NCI-H187 treated with DMSO at 0.1 percent for 48 hours (cell line): ENCODE measurements at places on chromosomes 5 and 9.

GRCh38 chr5:154466671-154467070 lies 11.4 kb downstream of the HAND1 start:
- no peak for DNase-seq

- no peak for DNase-seq
These were observed 49.7 kb downstream of the OLFM1 start for GRCh38 chr9:135136991-135137832.

- no peak for DNase-seq
These were observed 74.5 kb upstream of the WWC1 start for GRCh38 chr5:168216989-168217388.

DNA sequence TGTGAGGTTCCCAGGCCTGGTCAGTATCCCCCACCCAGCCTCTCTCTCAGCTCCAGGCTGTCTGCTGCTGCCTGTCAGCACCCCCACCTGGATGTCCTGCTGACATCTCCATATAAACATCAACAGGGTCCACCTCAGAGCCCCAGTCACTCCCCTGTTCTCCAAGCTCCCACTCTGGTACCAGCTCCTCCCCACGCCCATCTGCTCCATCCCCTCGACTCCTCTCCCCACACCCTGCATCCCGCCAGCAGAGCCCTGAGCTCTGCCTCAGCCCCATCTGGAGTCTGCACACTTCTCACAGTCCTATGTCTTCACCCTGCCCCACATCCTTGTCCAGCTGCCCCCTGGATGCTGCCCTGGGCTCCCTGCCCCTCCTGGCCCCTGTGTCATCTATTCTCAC lies 67.7 kb upstream of the LRRTM2 start:
- no peak for DNase-seq

GRCh38 chr9:129677456-129677855 lies 12.0 kb downstream of the PRRX2 start:
- DNase-seq = no peak

DNA sequence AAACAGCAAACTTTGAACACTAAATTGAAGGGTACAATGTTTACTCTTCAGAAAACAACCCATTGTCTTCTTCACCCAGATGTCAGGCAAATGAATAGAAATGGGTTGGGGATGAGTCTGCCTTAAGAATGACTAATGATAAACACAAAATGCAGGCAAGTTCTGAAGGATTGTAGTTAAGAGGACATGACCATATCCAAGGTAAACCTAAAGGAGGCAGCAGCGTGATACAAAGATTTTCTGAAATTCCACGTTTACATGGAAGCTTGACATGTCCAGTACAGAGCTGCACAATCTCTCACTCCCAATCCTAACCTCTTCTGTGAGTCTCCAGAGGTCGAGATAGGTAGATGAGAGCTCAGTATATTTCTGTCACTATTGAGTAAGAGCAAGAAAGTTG lies 1263.2 kb upstream of the CDH6 start:
- DNase-seq = no peak

DNA sequence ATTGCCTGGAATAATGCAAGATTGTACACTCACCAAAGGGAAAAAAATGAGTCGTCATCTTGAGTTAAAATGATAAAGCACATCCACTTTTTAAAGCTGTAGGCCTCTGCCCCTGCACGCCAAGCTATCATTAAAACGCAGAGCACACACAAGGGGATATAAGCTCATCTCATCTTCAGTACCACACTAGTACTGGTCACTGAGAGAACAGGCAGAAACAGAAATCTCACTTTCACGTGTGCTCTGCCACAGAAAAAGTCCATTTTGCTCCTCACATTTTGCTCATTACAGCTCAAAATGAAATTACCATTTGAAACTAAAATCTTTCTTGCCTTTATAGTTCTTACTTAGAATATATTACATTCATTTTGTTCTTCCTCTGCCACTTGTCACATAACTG lies 99.2 kb upstream of the SLC30A5 start:
- DNase-seq = no peak

GRCh38 chr5:134975843-134976242 lies 8.1 kb downstream of the CATSPER3 start:
- DNase-seq = no peak

DNA sequence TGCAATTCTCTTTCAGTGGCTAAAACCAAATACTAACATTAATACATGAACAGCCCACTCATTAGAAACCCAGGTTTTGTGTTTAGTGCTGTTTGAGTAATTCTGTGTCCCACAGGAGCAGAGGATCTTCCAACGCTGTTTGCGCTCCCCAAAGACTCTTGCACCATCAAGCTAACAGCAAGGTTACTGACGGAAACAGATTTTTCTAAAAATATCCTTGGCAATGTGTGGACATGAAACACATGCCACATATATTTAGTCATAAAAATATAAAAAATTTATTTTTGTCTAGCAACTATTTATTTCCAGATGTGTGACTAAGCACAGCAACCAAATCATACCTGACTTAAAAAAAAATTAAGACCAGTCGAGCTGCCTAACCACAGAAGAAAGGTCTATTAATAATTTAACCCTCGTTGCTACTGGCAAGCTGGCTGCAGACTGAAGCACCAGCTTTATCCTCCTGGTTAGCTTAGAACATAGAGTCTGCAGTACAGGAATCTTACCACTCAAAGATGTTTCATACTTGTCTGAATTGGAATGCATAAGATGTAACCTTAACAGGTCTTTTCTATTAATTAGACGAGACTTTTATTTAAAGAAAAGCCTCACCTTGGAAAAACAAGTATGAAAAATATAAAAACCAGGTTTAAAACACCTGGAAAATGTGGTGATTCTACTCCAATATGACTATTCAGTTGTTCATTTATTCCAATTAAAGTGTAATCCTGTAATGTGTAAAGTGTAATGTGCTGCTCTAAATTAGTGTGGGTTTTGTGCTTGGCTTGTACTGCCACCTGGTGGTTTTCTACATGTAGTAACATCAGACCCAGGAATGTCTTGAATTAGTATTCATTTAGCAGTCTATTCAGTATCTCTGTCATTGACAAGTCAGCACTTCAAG lies 272.5 kb downstream of the EPB41L4A start:
- DNase-seq = no peak

- DNase-seq = no peak
These were observed 36.9 kb upstream of the PDCL start for GRCh38 chr9:122865300-122865699.

DNA sequence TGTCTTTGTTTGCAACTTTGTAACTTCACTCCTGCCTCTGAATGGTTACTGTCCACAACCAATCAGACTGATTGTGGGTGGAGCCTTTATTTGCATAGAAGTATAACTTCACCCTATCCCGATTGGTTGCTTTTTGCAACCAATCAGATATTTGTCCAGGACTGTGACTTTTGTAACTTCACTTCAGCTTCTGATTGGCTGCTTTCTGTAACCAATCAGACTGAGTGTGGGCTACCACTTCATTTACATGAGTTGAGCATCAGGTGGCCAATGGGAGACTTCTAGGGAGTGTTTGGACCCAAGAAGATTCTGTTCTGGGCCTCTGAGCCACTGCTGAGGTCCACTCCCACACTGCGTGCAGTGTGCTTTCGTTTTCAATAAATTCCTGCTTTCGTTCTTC lies 1810.7 kb upstream of the CDH6 start:
- DNase-seq = no peak

GRCh38 chr9:31078175-31078574 lies 1306.3 kb upstream of the ACO1 start:
- no peak for DNase-seq

DNA sequence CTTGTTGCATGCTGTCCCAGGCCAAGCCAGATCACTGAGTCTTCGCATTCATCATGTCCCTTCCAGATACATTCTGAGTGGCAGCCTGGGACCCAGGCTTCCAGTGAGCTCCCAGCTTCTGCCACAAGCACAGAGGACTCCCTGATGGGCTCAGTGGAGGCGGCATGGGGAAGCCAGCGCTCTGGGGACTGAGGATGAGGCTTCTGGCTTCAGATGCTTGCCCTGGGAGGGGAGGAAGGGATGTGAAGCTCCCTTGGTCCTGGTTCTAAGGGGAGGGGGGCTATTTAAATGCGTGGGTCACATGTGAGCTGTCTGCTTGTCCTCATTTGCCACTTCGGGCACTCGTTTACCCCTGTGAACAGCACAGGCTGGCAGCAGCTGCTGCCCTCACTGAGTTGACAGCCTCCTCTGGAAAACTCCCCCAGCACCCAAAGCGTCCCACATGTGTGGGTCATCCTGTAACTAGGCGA lies 174.0 kb downstream of the NR3C1 start:
- DNase-seq = no peak

GRCh38 chr9:128947277-128947526 lies 201 bp downstream of the DOLK start:
- no peak for DNase-seq

DNA sequence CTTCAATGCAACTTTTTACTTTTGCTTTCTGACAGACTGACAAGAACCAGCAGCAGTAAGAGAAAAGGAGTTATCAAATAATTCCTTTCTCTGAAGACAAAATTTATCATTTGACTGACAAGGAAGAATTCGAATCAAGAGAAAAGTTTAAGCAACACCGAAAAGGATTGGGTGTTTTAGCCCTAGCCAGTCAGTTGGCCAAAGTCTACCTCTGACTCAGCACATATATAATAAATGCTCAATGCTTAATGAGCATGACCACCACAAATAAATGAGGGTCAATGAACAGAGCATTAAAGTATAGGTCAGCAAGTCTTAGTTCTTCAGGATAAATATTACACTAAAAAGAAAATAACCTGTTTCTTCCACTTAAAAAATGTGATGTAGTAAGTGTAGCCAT lies 1603.5 kb upstream of the C9orf72 start:
- DNase-seq = no peak

DNA sequence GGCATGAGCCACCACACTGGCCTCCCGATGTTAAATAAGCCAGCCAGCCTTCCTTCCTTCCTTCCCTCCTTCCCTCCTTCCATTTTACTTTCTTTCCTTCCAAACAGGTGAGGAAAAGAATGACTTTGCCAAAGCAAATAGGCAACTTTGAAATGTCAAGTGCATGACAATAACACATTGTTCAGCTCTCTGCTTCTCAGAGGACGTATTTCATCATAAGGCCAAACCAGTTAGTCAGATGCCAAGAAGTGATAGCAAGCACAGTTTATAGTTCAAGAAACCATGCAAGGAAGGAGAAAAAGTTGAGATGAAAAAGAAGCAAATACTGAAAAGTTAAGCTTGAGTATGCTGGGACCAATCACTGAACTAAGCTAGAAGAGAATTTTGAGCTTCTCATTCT lies 29.5 kb downstream of the POU4F3 start:
- DNase-seq = no peak

- no peak for DNase-seq
These were observed 9.9 kb downstream of the SH3RF2 start for GRCh38 chr5:145946112-145946861.
